Psoas muscle (tissue), 8 donors: ENCODE measurements at places on chromosomes 1 and 21. TPM values are rescaled to one million over a fixed set of nuclear protein-coding genes. Genes with fewer than 3 reads are reported as not detected.

SPRR1B gene
- not detected for total RNA-seq

GRCh38 chr1:117809764-117810163 lies 119.7 kb downstream of the GDAP2 start:
- H3K4me3 ChIP-seq = no peak overlapping the region
- no peaks in the 10 kb centered on the region for H3K36me3 ChIP-seq
- no peaks in the 10 kb centered on the region for H3K27me3 ChIP-seq
- DNase-seq = no peak

DNALI1 gene
- 2.0 TPM for total RNA-seq

SPRR5 gene
- total RNA-seq = not detected

DNA sequence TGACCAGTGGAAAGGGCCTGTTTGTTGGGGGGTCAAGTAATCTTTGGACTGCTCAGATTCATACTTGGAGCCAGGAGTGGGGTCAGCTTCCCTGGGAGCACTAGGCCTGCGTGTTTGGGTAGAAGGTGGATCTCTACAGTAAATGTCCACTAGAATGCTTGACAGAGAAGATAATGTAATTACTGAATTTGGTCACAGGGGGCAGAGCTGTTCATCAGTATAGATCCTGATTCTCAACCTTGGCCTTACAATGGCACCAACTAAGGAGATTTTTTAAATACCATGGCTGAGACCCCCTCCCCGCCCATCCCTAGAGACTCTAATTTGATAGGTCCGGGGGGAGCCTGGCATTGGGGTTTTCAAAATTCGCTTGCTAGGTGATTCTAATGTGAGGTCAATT lies 217.5 kb upstream of the PLXNA2 start:
- H3K4me3 ChIP-seq = no peak overlapping the region
- no peak for DNase-seq
- H3K36me3 ChIP-seq = no peaks in the 10 kb centered on the region

THRAP3 gene
- 120 TPM for total RNA-seq

DNA sequence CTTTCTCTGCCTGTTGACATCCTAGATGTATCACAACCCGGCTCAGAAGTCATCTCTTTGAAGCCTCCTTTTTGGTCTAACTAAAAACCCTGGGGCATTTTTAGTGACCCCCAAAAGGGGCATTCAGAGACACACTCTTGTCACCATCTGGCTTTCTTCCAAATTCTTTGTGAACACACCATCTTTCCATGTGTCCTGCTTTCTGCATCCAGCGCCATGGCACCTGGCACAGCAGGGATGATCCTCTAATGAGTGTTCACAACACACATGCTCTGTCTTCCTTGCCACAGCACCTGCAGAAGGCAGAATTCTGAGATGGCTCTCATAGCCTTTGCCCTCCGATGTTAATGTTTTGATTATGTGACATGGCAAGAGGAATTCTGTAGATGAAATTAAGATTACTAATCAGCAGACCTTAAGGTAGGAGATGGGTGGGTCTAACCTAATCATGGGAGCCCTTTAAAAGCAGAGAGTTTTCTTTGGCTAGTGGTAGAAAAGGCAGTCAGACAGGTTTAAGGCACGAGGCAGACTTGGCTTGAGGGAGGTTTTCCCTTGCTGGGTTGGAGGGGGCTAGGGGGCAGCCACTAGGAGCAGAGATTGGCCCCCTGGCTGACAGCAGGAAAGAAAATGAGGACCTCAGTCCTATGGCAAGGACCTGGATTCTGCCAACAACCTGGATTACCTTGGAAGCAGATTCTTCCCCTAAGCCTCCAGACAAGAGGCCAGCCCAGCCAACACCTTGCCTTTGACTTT lies 4.9 kb upstream of the TMEM61 start:
- no peak for DNase-seq
- peaks cover 36% of the 10 kb centered on the region for H3K4me1 ChIP-seq
- no peak overlapping the region for H3K27ac ChIP-seq
- H3K4me3 ChIP-seq = no peak overlapping the region

DNA sequence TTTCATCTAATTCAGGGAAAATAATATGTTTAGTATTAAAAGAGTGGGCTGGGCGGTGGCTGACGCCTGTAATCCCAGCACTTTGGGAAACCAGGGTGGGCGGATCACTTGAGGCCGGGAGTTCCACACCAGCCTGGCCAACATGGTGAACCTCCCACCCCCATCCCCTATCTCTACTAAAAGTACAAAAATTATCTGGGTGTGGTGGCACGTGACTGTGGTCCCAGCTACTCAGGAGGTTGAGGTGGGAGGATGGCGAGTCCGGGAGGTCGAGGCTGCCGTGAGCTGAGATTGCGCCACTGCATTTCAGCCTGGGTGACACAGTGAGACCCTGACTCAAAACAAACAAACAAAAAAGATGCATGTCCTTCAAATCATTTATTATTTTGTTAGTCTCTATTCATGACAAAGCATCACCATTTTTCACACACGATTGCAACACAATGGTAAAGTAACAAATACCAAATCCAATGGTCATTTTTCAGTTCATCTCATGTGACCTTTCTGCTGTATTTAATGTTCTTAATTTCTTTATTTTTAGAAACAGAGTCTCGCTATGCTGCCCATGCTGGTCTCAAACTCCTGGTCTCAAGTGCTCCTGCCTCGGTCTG lies 1.0 kb downstream of the MSH4 start:
- no peak overlapping the region for H3K4me3 ChIP-seq
- DNase-seq = no peak
- no peaks in the 10 kb centered on the region for H3K4me1 ChIP-seq
- H3K36me3 ChIP-seq = peaks cover 82% of the 10 kb centered on the region
- no peak overlapping the region for H3K27ac ChIP-seq

GRCh38 chr1:39230261-39231190 lies 26.0 kb downstream of the MACF1 start:
- peaks cover 37% of the 10 kb centered on the region for H3K4me1 ChIP-seq
- H3K27ac ChIP-seq = peak overlapping the region; percentile 53
- no peaks in the 10 kb centered on the region for H3K27me3 ChIP-seq

- no peaks in the 10 kb centered on the region for H3K27me3 ChIP-seq
- DNase-seq = peak; percentile 15
- peak overlapping the region; percentile 72 for H3K4me3 ChIP-seq
- peaks cover 8% of the 10 kb centered on the region for H3K36me3 ChIP-seq
- H3K27ac ChIP-seq = peak overlapping the region; percentile 90
Measured at GRCh38 chr1:37478451-37478881, 4.1 kb downstream of the ZC3H12A start.

TFAP2E gene
- not detected for total RNA-seq

DNA sequence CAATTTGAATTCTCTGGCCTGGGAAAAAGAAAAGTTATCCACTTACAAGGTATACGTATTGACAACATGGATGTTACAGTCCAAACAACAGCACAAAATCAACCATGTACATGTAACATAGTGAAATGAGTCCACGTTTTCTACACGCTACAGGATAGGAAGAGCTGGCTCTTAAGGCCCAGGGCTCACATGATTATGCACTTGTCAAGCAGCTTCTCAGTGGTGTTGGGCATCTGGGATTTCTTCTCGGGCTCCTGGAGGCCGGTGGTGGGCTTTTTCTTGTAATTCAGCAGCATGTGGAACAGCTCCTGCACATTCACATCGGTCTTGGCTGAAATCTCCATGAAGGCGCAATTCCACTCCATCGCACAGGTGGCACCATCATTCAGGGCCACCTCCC lies 4.0 kb downstream of the DIRAS3 start:
- DNase-seq = no peak
- H3K27me3 ChIP-seq = no peaks in the 10 kb centered on the region
- no peak overlapping the region for H3K27ac ChIP-seq
- peaks cover 6% of the 10 kb centered on the region for H3K36me3 ChIP-seq

DNA sequence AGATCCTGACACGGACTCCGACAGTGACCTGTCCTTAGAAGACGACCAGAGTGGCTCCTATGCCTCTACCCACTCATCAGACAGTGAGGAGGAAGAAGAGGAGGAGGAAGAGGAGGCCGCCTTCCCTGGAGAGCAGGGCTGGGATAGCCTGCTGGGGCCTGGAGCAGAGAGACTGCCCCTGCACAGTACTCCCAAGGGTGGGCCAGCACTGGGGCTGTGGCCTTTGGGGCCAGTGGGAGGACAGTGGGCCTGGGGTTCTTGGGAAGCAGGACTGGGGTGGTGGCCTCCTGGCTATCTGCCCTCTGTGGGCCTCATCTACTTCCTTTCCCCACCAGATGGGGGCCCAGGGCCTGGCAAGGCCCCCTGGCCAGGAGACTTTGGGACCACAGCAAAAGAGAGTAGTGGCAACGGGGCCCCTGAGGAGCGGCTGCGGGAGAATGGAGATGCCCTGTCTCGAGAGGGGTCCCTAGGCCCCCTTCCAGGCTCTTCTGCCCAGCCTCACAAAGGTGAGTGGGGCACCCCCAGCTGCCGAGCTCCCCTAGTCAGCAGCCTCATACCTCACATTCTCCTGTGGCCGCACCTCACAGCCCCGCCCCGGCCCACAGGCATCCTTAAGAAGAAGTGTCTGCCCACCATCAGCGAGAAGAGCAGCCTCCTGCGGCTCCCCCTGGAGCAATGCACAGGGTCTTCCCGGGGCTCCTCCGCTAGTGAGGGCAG lies 10.0 kb downstream of the PSRC1 start:
- no peaks in the 10 kb centered on the region for H3K4me1 ChIP-seq
- H3K36me3 ChIP-seq = no peaks in the 10 kb centered on the region
- DNase-seq = peak; percentile 42
- no peak overlapping the region for H3K4me3 ChIP-seq

GRCh38 chr1:229336345-229336744 lies 6.5 kb downstream of the CCSAP start:
- H3K4me3 ChIP-seq = no peak overlapping the region
- H3K27me3 ChIP-seq = no peaks in the 10 kb centered on the region
- no peak for DNase-seq

CFAP45 gene
- total RNA-seq = 0.42 TPM

DNA sequence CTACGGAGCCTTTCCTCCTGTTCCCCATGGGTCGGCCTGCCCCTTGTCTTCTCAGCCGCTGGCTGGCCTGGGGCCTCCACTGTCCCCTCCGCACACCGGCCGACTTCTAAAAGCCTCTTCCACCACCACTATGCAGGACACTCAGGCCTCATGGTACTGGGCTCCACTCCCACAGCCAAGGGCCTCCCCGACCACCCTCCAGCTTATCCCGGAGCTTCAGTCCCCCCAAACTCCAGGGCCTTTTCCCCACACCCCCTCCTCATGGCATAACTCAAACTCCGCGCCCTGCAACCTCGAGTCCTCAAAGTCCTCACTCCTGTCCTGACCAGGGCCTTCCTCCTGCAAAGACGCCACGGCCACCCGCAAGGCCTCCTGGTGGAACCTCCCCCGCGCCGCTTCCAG lies 2.0 kb downstream of the LRRC41 start:
- peaks cover 52% of the 10 kb centered on the region for H3K4me1 ChIP-seq
- DNase-seq = peak; percentile 47
- H3K27ac ChIP-seq = peak overlapping the region; percentile 98
- peak overlapping the region; percentile 100 for H3K4me3 ChIP-seq

CLDN8 gene
- total RNA-seq = not detected

DNA sequence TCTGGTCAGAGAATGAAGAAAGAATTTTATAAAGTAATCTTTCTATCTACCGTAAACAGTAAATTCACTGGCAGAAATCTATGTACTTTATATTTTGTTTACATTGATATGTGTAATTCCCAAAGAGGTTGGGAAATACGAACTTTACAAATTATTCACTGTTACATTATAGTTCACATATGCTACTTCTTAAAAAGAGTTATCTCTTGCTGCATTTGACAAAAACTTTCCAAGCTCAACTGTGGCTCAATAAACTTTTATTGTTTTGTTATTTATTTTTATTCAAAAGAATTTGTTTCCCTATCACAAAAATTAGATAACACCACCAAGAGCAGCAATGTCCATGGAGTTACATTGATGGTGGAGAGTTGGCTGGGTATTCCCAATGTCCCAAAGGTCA lies 201.2 kb upstream of the TNR start:
- no peak for DNase-seq
- H3K36me3 ChIP-seq = peaks cover 2% of the 10 kb centered on the region
- no peaks in the 10 kb centered on the region for H3K27me3 ChIP-seq
- H3K4me1 ChIP-seq = no peaks in the 10 kb centered on the region
- no peak overlapping the region for H3K27ac ChIP-seq

DNA sequence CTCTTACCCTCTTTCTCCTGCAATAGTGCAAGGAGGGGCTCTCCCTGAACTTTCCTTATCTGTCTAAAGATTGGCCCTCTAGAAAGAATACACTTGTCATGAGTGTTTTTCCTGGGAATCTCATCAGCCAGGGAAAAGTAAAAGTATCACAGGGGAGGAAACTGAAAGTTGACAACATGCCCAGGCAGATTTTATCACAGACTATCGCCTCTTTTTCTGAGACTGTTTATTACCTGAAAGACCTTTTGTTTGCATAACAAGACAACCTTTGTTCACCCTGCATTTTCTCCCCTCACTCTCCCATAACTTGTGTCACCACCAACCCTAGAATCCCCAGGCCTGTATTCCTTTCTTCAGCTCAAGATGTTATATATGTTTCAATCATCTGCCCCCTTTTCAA lies 794.7 kb upstream of the ADAMTS5 start:
- H3K27me3 ChIP-seq = no peaks in the 10 kb centered on the region
- H3K36me3 ChIP-seq = no peaks in the 10 kb centered on the region
- H3K4me1 ChIP-seq = peaks cover 6% of the 10 kb centered on the region
- no peak for DNase-seq

PYCR2 gene
- 52.0 TPM for total RNA-seq

DNA sequence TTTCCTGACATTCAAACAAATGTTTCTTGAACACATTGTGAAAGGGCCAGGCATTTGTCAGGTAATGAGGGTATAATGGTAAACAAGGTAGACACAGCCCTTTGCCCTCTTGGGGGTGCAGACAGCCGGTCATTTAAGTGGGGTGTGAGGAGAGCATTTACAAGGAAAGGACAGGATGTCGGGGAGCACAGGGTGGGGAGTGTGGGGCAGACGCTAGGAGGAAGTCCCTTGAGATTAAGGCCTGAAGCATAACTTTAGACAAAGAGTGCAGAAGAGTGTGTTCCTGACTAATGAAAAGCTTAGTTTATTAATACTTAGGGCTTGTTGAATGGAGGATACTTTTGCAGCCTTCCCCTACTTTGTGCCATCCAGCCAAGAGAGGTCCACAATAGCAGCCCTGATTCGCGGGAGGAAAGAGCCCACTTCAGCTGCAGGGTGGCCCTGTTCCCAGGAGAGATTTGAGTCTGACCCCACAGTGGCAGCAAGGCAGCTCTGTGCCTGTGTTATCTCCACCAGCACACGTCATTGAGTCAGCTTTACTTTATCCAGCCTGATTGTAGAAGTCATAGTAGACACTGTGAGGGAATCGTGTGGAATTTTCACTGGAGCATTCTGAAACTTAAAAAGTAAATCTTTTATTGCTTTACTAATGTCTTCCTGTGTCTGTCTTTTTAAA lies 35.1 kb downstream of the MPZL1 start:
- no peak for DNase-seq
- no peak overlapping the region for H3K27ac ChIP-seq
- H3K36me3 ChIP-seq = no peaks in the 10 kb centered on the region
